ENCODE measurements at places on chromosomes 16 and 17.

GRCh38 chr17:11330006-11330405, 89.0 kb downstream of the SHISA6 start:
- DNase-seq, result no peak

GRCh38 chr16:27972500-27972899, 91.0 kb downstream of the GSG1L start:
- DNase-seq, result peak; percentile 55

GRCh38 chr17:6651919-6652452, 424 bp downstream of the C17orf100 start:
- peak; percentile 28 for DNase-seq

DNA sequence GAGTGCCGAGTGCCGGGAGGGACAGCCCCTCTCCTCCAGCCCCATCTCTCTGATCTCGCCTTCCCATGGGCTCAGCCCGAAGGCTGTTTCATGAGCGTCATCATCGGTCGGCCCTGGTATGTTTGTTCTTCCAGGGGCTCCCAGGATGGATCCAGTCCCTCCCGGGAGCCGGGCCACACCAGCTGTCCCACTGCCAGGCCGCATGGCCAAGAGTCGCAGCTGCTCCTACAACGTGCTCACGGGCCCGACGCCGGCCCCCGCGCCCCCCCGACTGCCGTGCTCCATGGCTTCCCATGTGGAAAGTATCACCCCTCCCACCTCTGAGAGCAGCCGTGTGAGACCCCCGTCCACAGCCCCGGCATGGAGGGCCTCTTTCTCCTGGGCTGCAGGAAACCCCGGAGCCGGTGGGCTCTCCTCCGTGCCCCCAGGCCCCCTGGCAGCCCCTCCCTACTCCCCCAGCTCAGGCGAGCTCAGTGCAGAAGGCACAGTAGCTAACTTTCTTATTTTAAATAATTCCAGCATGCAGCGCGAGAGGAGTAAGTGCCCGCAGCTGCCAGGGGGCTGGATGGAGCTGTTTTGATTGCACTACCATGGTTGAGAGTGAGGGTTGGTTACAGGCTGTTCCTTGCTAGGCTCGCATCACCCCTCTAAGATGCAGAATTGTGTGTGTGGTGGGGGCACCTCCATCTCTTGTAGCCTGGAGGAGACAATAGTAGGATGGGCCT, 26.6 kb upstream of the GSE1 start:
- no peak for DNase-seq

- no peak for DNase-seq
Observed at GRCh38 chr17:42521036-42521435, 15.0 kb upstream of the NAGLU start.

DNA sequence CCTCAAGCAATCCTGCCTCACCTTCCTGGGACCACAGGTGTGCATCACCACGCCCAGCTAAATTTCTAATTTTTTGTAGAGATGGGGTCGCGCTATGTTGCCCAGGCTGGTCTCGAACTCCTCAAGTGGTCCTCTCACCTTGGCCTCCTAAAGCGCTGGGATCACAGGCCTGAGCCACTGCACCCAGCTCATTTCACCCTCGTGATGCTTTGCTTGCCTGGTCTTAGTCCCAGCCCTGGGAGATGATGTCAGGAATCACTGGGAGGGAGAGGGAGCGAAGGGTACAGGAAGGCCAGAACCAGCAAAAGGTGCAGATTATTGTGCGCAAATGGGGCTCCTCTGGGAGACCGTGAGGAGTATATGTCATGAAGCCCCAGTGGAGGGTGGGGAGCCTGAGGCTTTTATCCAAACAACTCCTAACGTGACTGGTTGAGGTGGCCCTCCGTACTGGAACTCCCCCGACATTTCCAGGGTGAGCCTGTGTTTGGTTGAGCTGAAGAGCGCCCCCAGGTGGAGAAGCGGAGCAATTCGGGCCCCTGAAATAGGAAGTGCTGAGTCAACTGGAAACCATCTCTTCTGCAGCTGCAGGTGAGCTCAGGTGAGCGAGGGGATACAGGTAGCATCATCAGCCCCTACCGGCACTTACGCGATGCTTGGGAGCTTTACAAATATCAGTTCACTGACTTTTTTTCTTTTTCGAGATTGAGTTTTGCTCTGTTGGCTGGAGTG, 41.2 kb upstream of the HAPSTR1 start:
- DNase-seq, result no peak

DNA sequence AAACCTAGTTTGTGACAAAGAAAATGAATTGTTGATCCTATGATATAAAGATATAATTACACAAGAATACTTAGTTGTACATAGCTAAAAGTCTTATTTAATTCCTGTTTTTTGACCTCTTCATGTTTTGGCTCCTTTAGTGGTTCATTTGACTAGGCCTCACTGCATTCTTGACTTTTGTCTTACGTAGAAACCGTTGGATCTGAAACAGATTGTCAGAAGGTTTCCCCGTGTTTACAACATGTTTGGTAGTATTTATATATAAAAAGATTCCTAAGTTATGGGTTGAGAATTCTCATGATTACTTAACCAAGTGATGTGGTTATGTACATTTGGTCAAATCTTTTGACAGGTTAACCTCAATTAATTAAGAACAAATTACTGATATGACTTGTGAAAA, 162.8 kb downstream of the BCAS3 start:
- no peak for DNase-seq

DNA sequence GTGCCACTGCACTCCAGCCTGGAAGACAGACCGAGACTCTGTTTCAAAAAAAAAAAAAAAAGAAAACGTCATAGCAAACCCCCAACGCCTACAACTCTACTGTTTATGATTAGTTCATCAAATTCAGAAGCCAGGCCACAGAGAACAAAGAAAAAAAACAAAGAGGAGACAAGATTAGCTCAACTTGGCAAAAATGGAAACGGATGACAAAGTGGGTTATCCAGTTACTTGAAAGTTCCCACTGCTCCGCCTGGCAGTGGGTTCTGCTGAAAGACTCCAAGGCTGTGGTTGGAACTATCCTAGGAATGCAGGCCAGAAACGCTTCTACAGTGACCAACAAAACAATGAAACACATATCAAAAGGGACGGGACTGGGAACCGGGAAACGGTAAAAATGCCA, 53.1 kb downstream of the MRM3 start:
- peak; percentile 80 for DNase-seq

DNA sequence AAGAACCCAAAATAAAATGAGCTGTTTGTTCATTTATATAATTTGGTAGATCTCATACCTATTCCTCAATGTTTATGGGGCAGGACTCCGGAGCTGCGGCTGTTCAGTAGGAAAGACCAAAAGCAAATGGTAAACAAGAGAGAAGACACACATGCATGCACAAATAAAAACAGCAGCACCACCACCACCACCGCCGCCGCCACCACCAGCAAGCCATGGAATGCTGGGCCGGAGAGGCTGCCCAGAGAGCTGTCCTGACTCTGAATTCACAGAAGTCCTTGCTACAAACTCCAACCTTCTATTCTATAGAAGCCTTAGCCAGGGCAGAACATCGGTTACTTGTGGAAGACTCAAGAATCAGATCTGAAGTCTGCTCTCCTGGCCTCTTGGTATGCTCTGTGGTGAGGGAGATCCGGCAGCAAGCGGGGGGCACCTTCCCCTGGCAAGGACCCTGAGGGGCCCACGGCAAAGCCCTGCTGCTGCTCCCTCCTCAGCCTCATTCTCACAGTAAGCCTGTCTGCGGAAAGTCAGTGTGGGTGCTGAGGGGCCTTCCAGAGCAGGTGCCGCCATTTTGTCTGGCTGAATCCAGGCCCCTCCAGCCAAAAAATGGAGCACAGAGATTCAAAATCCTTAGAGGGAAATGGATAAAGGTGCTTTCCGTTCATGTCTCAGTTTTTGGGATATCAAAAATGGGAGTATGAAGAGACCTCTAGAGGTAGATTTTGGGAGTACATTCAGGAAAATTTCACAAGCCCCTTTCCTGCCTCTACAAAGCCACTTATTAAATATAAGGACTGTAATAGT, 6.4 kb upstream of the FOXJ1 start:
- DNase-seq, result peak; percentile 11

- DNase-seq, result no peak
Observed at GRCh38 chr17:66803474-66803951, 31.4 kb upstream of the CACNG5 start.

- no peak for DNase-seq
Observed at GRCh38 chr17:18172531-18173278, 10.9 kb upstream of the ALKBH5 start.

DNA sequence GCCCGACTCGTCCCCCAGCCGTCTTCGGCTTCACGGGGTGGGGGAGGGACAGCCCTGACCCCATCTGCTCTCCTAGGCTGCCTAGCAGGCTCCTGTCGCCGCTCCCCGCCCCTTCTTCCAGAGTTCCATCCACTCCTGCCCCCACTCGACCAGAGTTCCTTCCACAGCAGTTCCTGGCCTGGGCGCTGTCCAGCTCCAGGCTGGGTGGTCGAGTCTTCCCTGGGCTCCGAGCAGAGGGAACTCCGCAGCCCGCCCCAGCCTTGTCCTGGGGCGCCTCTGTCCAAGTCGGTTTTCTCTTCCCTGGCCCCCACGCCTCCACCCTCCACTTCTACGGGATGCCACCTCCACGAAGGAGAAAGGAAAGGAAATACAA, 1.4 kb downstream of the PYY start:
- no peak for DNase-seq

DNA sequence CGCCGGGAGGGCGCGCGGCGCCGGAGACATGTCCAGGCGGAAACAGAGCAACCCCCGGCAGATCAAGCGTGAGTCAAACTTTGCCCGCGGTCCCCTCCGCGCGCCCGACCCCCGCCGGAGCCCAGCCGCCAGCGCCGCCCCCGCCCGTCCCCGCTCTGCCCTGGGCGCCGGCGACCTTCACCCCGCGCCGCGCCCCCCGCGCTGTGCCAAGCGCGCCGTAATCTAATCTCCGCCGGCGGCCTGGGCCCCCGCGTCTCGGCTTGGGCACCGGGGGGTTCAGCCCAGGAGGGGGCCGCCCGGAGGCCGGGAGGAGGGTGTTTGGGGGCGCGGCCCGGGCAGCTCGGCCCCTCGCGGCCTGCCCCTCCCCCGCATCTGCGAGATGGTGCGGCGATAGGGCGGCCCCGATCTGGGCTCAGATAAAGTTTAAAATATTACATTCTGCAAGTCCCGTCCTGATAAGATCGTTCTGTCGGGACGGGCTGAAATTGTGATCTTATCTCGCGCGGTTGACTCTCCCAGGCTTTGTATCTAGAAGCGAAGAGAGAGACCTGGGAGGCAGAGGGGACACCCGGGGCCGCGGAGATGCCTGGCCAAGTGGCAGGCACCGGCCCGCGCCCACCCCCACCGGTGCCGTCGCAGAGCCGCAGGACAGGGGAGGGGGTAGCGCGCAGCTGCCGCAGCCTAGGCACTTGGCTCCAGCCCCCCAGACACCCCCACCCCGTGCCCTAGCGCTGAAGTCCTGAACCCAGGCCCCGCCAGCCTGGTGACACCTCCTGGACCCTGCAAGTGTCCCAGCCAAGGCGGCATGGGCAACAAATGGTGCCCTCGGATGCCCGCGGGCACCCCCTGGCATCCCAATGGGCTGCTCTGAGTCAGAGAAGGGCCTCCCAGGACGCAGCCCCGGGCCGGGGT, 787 bp downstream of the ZFPM1 start:
- peak; percentile 23 for DNase-seq

DNA sequence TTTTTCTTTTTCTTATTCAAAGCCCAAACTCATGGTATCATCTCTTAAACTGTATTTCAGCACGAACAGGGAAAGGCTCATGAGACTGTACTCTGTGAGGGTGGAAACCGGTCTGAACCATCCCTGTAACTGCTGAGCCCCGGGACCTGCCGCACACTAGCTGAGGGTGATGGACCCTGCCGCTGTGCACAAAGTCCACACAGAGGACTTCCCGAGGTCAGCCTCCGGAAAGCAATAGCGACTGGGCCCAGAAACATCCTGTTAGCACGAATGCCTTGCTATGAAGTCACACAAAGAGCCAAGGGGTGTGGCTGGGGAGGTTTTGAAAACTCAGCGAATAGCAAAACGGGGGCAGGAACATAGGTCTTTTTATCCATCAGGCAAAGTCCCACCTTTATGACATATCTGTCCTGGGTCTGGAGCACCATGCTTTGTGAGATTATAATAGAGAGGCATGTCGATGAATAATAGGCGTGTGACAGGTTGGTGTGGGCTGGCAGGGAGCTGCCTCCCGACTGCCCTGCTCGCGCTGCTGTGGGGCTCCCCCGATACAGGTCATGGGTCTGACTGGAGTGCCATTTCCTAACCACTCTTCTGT, 33.4 kb downstream of the CDK5R1 start:
- DNase-seq, result no peak

DNA sequence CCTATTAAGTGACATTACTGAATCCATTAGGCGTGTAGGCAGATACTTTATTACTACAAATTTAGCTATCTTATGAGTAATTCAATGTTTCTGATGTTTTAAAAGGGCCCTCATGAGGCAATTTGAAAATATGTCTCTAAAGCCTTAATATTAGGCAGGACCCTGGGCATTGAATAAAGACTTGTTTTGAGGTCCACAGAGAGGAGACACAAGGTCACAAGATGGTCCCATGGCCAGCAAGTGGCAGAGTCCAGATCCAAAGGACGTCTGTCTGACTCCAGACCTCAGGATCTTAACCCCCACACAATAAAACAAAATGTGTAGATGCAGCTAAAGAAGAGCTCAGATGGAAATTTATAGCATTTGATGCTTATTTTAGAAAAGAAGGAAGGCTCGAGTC, 31.9 kb upstream of the HEATR6 start:
- DNase-seq, result no peak

GRCh38 chr16:89861648-89862047, 11.7 kb upstream of the TCF25 start:
- no peak for DNase-seq

DNA sequence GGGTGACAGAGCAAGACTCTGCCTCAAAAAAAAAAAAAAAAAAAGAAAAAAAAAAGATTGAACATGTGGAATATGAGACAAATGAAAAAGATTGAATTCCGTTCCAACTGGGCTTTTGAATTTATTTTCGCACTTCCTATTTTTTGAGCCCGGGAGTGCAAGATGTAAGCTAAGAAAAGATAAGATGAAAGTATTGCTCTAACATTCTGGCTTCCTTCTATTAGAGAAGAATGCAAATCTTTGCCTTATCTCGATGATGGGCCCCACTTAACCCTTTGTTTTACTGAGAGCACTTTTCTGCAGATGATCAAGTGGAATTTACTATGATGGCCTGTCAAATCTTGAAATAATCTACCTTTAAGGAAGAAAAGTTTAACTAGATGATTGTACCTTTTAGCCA, 96.3 kb downstream of the WWOX start:
- no peak for DNase-seq

GRCh38 chr16:4330277-4330874, 14.5 kb downstream of the GLIS2 start:
- DNase-seq, result peak; percentile 32
